Fibroblast of skin of back (primary cell): ENCODE measurements at places on chromosomes 16 and 17.

DNA sequence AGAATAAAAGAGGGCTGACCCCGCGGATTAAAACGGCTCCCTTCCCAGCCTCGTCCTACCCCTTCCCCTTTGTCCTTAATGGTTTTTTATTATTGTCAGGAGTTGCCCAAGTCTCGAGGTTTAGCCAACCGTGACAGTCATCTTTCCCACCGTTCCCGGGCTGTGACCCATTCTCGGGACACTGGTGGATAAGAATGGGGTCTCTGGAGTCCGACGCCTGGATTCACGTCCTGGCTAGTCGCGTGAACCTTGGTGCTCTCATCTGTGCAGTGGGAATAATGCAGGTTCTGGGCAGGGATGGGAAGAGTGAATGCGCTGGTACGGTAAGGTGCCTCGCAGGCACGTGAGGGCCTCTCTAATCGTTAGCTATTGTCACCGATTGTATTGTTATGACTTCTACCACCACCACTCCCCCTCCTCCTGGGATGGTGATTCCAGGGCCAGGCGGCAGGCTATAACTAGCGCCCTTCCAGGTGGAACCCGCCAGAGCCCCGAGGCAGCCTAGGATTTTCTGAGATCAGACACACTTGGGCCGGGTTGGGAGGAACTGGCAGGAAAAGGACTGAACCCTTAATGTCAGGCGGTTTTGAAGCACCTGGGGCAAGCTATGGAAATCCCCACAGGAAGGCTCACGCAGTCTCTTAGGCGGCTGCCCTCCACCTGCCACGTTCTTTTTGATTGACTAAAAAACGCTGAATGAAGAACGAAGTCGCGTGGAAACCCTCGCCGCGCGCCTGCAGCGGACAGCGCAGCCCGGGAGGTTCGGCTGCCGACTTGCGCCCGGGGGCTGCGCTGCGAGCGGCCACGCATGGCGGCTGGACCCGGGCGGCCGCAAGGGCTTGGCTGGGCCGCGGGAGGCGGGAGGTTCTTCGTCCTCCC, 2.7 kb downstream of the HS3ST3B1 start:
- no peak for DNase-seq

DNA sequence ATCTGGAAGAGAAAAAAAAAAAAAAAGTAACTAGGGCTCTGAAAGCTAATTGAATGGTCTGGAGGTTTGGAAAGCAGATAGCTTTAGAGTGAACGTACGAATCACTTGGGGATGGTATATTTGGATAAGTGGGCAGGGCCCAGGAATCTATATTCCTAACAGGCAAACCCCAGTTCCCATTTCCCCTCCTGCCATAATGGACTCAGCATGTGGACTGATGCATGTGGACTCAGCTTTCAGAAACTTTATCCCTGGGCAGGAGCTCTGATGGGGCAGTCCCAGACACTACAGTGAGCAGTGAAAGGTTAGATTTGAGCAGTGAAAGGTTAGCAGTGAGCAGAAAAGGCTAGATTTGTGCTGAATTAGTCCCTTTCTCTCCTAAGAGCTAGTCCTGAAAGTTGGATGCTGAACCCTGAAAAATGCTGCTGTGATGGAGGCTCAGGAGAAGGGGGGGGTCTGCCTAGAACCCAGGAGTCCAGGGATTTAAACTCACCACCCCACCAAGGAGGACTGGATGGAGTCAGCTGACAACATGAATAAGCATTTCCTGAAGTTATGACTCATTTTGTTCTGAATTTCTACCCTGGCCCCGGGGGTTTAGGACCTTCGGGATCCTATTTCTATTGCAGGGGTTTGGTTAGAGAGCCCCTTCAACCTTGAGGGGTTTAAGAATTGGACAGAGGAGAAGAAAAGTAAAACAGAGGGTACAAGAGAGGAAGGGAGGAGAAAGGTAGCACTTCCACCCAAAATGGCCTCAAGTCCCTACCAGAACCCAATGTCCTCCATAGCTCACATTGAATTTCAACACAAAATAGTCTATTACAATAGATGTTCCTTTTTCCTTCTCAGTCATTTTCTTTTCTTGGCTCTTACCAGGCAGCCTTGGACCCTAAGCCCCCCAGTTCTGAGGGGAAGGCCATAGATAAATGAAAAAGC, 10.3 kb upstream of the FZD2 start:
- DNase-seq: peak; percentile 88

DNA sequence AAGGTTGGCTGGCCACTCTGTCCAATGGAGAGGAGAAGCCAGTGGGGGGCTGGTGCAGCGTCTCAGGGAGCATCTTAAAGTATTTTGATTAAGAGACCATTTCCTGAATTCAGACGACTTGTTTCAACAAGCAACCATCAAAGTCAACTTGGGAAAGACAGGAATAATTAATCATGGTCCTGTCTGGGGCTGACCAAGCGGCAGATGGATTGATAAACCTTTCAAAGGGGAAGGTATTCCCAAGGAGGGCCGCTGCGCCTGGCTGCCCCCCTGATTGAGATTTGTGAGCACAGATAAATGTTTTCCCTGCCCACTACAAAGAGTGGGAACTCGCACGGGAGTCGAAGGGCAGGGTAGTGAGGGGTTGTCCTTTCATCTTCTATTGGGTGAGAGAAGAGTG, 47.5 kb downstream of the HNF1B start:
- no peak for DNase-seq

GRCh38 chr17:65225061-65225460, 87.9 kb downstream of the RGS9 start:
- DNase-seq: no peak

DNA sequence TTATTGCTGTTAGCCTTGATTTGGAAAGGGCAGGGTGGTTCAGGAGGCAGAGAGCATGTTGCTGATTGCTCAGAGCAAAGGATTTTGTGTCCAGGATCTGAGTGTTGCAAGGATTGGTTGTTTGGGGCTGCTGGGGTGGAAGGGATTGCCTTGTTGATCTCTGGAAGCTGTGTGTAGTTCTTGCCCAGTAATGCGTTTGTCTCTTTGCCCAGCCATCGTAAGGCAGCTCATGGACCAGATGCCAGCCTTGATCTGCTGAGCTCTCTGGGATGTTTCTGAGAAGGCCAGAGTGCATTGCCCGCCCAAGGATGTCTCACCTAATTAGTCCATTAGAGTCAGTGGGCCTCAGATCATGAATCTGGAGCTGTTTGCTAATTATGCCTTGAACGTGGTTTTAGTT, 33.6 kb downstream of the NKD1 start:
- DNase-seq: no peak

- DNase-seq: peak; percentile 48
These were observed 24.4 kb upstream of the ADCY9 start for GRCh38 chr16:4140652-4141051.

DNA sequence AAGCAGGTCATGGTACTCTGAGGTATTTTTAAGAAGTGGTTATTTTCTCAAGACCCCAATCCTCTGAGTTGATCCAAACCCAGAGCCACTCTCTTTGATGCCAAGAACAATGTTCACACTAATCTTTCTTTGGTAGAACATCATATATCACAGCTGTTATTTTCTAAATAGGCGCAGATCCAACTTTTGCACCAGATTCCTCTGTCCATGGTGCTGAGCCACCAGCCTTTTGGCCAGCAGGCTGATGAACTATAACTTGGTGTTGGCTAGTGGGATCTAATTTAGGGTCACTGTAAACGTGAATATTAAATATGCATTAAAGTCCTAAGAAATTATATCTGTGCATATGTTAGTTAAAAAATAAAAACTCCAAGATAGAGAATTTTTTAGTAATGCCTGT, 7.0 kb upstream of the ZKSCAN2 start:
- peak; percentile 20 for DNase-seq

DNA sequence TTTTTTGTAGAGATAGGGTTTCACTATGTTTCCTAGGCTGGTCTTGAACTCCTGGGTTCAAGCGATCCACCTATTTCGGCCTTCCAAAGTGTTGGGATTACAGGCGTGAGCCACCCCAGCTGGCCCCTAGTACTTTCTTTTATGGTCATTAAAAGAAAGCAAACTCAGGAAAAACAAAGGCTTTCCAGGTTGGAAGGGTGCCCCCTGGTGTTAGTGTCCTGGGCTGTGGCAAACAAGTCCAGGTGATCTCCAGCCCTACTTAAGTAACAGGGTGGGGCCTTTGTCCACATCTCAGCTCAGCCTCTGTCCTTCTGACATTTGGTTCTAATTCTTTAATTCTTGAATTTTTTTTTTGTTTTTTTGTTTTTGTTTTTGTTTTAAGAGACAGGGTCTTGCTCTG, 6.9 kb downstream of the IGFBP4 start:
- DNase-seq: no peak

DNA sequence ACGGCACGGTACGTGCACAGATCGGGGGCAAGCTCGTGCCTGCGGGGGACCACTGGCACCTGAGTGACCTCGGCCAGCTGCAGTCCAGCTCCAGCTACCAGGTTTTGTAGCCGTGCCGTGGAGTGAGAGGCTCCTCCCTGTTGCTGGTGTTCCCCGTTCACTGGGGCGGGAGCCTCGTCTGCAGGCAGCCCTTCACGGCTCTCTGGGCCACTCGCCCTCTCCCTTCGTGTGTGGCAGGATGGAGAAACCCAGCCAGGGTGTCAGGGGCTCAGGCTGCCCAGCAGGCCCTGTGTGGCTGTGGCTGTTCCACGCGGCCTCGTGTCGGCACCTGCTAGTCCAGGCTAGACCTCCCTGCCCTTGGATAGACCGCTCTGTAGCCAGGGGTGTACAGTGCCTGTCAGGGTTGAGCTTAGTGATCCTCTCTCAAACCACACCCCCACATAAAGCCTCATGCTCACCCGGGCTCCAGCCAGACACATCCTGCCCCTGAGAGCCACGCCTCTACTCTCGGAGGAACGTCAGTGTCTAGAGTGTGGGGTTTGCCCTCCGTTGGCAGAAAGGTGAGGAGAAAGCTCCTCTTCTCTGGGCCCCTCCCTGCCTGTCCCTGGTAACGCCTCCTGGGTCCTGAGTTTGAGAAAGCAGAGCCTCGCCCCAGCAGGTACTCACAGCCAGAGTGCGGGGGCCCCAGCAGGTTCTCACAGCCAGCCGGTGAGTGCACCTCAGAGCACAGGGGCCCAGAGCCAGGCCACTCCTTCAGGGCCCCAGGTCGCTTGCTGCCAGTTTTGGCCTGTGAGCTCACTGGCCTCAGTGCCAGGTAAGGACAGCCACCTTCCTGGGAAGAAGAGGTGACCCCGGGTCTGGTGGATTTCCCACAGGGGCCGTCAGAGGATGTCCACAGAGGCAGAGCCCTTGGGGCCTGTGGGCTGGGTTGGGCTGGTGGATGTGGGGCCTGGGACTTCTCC, 27.7 kb downstream of the NME3 start:
- no peak for DNase-seq

DNA sequence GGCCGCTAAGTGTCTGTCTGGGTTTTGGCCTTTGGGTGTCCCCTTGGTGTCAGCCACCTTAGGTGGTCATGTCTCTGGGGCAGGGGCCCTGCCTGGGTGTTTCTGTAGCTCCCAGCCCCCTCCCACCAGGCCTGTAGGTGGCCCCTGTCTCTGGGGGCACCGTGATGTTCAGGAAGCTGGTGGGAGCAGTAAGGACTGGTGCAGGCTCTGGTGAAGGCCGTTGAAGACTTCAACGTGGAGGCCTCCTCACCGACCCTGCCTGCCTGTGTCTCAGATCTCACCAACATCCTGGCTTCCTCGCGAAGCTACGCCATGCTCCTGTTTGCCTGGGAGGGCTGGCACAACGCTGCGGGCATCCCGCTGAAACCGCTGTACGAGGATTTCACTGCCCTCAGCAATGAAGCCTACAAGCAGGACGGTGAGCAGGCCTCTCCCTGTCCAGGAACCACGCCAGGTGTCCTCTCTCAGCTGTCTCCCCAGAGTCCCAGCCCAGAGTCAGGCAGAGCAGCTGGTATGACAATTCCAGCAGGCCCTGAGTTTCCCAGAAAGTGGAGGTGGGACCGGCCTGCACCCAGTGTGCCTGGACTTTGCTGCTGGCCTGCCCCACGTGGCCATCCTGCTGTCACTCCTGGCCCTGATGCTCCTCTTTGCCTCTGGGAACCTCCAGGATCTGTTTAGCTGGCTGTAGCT, 2.8 kb downstream of the ACE start:
- DNase-seq: no peak

GRCh38 chr17:67434061-67434525, 57.0 kb downstream of the PITPNC1 start:
- DNase-seq: no peak

DNA sequence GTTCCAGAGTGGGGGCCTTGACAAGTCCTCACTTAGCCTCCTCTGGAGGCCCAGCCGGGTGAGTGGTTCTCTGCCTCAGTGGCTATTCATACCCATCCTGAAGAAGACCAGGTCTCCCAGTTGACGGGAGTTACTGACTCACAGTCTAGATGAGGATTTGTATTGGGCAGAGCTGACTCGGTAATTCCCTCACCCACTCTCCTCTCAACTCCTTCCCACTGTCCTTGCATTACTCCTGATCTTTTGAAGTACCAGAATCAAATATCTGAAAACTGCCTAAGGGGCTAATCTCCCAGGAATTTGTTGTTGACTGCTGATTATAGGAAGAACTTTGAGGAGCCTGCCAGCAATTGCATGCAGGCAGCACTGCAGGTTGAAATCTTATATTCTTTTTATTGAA, 14.2 kb downstream of the SAP30BP start:
- peak; percentile 47 for DNase-seq

GRCh38 chr16:89026121-89026612, 49.2 kb upstream of the CBFA2T3 start:
- DNase-seq: no peak

GRCh38 chr16:68643847-68644246, 1.3 kb upstream of the CDH3 start:
- DNase-seq: no peak

DNA sequence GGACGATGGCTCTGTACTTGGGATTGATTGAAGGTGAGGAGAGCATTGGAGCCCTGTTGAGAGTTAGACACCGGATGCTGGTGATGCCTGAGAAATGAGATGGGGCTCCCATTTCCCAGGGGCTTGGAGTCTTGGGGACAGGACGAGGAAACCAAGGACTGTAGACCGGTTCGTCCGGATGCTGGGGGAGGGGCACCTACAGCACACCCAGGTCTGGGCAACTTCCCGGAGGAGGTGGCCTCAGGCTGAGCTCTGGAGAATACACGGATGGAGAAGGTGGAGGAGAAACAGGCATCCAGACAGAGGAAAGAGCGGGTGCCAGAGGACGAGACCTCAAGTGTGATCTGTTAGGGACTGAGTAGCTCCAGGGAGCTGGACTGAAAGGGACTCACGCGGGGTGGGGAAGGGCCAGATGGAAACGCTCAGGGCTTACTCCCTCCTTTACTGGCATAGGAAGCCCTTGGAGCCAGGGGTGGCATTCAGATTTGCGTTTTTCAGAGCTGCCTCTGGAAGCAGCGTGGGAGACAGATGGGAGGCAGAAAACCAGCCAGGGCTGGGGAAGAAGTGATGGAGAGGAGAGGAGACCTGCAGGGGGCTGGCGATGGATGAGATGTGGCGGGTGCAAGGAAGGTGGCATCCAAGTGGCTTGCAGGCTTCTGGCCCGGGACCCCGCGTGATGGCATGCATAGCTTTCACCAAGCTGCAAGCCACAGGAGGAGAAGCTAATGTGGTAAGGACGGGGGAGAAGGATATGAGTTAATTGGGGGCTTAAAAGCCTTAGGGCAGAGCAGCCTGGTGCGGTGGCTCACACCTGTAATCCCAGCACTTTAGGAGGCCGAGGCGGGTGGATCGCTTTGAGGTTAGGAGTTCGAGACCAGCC, 8.3 kb downstream of the C1QTNF1 start:
- no peak for DNase-seq

GRCh38 chr17:79798299-79799173, 1.7 kb upstream of the CBX8 start:
- no peak for DNase-seq

- DNase-seq: no peak
These were observed 7.0 kb downstream of the ARMC7 start for GRCh38 chr17:75116737-75117136.
